Activated CD8-positive, alpha-beta memory T cell treated with anti-CD3 and anti-CD28 coated beads for 24 hours (primary cell): ENCODE measurements at places on chromosomes 2 and 18.

- DNase-seq: no peak
Observed at GRCh38 chr2:230327418-230328154, 593 bp downstream of the SP140L start.

DNA sequence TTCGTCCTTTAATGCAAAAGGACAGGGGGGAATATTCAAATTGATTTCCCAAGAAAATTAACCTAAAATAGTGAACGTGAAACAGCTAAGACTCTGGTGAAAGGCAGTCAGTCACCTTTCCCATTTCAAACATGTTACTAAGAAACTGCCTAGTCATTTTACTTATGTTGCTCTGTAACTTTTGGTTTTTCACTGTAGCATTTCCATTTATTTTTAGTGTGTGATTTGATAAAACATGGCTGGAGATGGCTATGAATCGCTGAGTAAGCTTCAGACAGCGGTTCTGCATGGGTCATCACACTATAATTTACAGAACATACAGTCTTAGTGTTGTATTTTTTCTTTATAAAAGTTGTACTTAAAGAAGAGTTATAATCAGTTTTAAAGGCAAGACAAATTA is 16.0 kb upstream of the KIDINS220 start:
- no peak for DNase-seq

- DNase-seq: no peak
Observed at GRCh38 chr2:31246184-31246852, 12.4 kb downstream of the EHD3 start.

GRCh38 chr2:85684806-85685205 is 9.4 kb upstream of the GNLY start:
- DNase-seq: peak; percentile 46

DNA sequence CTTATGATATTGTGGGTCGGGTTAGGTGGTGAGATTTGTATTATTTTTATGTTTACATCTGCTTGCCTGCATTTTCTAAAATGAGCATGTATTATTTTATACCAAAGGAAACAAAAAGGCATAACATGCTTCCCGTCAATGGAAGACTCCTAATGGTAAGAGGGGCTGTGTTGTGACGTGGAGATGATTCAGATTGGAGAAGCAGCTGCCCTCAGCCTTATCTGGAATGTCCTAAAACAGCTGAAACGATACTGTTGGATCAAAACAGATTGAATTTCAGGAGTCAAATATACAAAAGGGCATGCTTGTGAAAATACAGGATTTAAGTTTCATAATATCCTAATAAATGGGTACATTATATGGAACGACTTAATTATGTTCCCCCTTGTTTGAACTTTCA is 19.0 kb downstream of the DGKD start:
- DNase-seq: no peak

GRCh38 chr2:124888431-124888830 is 863.3 kb downstream of the CNTNAP5 start:
- DNase-seq: no peak

- no peak for DNase-seq
Observed at GRCh38 chr18:77078690-77079070, 53.9 kb downstream of the MBP start.

DNA sequence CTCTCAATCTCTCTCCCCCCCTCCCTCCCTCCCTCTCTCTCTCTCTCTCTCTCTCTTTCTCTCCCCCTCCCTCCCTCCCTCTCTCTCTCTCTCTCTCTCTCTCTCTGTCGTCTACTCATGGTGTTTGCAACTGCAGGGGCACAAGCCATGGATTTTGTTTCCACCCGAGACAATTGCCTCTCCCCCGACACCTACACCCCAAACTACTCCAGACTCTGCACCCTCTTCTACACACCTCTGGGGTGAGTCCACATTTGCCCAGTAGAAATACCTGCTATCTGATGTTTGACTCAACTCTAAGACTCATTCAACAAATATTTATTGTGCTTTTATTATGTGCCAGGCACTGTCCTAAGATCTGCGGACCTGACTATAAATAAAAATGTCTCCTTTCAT is 93.7 kb downstream of the TMEM17 start:
- DNase-seq: no peak

GRCh38 chr2:178234648-178235047 is 40.3 kb downstream of the OSBPL6 start:
- DNase-seq: no peak

GRCh38 chr2:42861321-42861720 is 68.9 kb upstream of the HAAO start:
- DNase-seq: no peak

DNA sequence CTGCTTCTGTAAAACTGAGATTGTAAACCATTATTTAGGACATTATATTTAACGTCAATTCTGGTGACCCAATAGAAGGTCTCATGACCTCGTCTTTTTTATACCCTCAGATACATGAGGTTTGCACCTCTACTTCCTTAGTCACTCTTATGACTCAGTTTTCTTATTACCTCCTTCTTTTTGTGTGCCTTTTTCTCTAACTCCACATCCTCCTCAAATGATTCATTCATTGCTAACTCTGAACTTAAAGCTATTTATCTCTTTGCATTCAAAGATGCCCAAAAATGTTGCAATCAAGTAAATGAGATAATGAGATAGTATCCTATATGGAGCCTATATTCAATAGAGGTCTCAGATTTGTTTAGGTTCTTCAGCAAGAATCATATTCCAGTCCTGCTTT is 121.0 kb upstream of the KYNU start:
- no peak for DNase-seq

DNA sequence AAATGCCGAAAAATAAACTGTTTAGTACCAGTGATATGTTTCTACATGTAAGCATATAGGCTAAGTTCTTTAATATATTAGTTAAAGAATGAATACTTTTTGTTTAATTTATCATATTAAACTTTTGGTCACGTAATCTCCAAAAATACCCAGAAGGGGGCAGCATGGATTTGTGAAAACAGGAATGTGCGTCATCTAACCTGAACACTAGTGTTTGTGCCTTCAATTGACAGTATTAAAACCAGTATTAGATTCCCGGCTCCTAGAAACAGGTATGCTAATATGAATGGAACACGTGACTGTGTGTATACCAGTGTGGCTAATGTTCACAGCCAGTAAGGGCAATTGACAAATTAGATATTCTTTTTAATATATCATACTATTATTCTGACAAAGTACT is 51.8 kb downstream of the WDR7 start:
- DNase-seq: no peak

- no peak for DNase-seq
Observed at GRCh38 chr2:117785740-117786139, 28.8 kb upstream of the DDX18 start.

DNA sequence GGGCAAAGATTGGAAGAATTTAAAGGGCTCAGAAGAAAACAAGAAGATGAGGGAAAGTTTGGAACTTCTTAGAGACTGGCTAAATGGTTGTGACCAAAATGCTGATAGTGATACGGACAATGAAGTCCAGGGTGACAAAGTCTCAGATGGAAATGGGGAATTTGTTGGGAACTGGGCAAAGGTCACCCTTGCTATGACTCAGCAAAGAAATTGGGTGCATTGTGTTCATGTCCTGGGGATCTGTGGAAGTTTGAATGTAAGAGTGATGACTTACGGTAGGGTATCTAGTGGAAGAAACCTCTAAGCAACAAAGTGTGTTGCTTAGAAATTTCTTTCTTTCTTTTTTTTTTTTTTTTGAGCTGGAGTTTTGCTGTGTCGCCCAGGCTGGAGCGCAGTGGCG is 6.0 kb upstream of the IL1A start:
- DNase-seq: no peak
